Amniotic epithelial cell (primary cell): ENCODE measurements at places on chromosomes 2 and 18.

- no peak for DNase-seq
Observed at GRCh38 chr2:7976206-7976605, 705.6 kb upstream of the ID2 start.

DNA sequence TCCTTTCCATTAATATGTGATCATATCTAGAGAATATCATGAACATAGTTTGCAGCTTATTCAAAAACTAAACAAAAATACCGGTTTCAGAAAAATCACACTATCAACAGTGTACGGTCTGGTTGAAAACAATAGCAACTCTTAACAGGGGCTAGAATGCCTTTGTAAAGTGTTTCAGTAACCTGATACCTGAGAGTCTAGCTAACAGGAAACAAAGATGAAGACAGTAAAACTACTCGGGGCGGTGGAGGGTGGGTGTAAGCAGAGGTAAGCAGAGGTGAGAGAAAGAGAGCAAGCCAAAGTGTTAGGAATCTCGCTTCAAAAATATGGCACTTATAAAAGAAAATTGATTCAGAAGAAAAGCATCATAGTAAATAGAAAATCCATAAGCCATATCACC is 109.0 kb upstream of the RGPD4 start:
- no peak for DNase-seq

GRCh38 chr18:75658330-75658729 is 230.8 kb upstream of the SMIM21 start:
- DNase-seq, result no peak

GRCh38 chr2:142069251-142069888 is 61.4 kb downstream of the LRP1B start:
- no peak for DNase-seq

DNA sequence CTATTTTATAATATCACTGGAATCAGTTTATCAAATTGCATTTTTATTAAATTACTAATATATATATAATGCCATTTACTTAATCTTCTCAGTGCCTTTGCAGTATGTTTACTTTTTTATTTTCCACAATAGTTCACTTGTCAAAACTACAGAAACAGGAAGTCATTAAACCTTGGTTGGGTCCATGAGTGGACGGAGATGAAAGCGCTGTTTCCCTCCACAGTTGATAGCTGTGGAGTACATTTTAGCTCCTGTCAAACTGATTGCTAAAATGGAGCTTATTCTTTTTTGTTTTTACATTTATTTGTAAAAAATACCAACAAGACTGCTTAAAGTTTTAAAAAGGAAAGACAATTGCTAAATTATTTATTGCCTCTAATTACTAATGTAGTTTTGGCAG is 19.2 kb downstream of the MFF start:
- no peak for DNase-seq
